Chondrocyte (in vitro differentiated cells): ENCODE measurements at places on chromosomes 6 and 20. TPM values are rescaled to one million over a fixed set of nuclear protein-coding genes. Genes with fewer than 3 reads are reported as not detected.

MAPK13 gene
- 0.48 to 1.0 TPM (median 0.97 TPM) in 3 replicates for total RNA-seq

C20orf96 gene
- 10.8 to 12.1 TPM (median 11.1 TPM) in 3 replicates for total RNA-seq

GRCh38 chr6:132333639-132334520 lies 67.4 kb downstream of the MOXD1 start:
- H3K4me1 ChIP-seq: peaks cover 14% of the 10 kb centered on the region
- peak overlapping the region; percentile 0 for H3K27ac ChIP-seq
- H3K27me3 ChIP-seq: no peaks in the 10 kb centered on the region
- DNase-seq: no peak

GRCh38 chr6:97405818-97406409 lies 122.9 kb upstream of the MMS22L start:
- H3K27me3 ChIP-seq: peaks cover 16% of the 10 kb centered on the region
- H3K36me3 ChIP-seq: no peaks in the 10 kb centered on the region
- H3K27ac ChIP-seq: no peak overlapping the region
- no peak for DNase-seq
- no peak overlapping the region for H3K4me3 ChIP-seq

- no peaks in the 10 kb centered on the region for H3K36me3 ChIP-seq
- peaks cover 35% of the 10 kb centered on the region for H3K4me1 ChIP-seq
- no peak for DNase-seq
- H3K27me3 ChIP-seq: no peaks in the 10 kb centered on the region
- H3K27ac ChIP-seq: peak overlapping the region; percentile 54
Observed at GRCh38 chr6:161480421-161481155, 206.7 kb upstream of the AGPAT4 start.

DNA sequence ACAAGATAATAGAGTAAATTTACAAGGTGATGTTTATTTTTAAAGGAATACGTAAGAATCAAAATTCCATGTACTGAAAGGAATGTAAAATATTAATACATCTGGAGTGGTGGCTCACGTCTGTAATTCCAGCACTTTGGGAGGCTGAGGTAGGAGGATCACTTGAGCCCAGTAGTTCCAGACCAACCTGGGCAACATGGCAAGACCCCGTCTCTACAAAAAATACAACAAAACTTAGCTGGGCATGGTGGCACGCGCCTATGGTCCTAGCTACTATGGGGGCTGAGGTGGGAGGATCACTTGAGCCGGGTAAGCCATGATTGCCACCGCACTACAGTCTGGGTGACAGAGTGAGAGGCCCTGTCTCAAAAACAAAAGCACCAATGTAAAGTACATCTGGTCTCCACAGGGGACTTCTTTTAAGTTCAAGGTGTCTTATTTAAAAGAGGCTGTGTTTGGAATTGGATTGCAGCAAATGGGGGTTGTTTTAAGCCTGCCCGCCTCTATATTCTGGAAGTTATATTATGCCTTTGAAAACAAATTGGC lies 36.9 kb downstream of the ARID1B start:
- no peak for DNase-seq
- H3K4me3 ChIP-seq: no peak overlapping the region
- H3K27ac ChIP-seq: no peak overlapping the region
- no peaks in the 10 kb centered on the region for H3K27me3 ChIP-seq
- no peaks in the 10 kb centered on the region for H3K36me3 ChIP-seq
- H3K4me1 ChIP-seq: peaks cover 58% of the 10 kb centered on the region

GRCh38 chr20:17720755-17721154 lies 21.0 kb downstream of the BANF2 start:
- peak; percentile 20 for DNase-seq
- no peaks in the 10 kb centered on the region for H3K36me3 ChIP-seq
- H3K27me3 ChIP-seq: peaks cover 2% of the 10 kb centered on the region
- no peak overlapping the region for H3K27ac ChIP-seq
- H3K4me3 ChIP-seq: no peak overlapping the region
- no peaks in the 10 kb centered on the region for H3K4me1 ChIP-seq

GRCh38 chr6:168611691-168612090 lies 170.7 kb downstream of the SMOC2 start:
- no peak for DNase-seq
- peaks cover 29% of the 10 kb centered on the region for H3K36me3 ChIP-seq
- H3K4me3 ChIP-seq: no peak overlapping the region
- peaks cover 6% of the 10 kb centered on the region for H3K4me1 ChIP-seq

GRCh38 chr20:13783528-13783927 lies 1.2 kb downstream of the ESF1 start:
- no peaks in the 10 kb centered on the region for H3K27me3 ChIP-seq
- peaks cover 15% of the 10 kb centered on the region for H3K36me3 ChIP-seq
- DNase-seq: no peak
- H3K27ac ChIP-seq: no peak overlapping the region
- H3K4me3 ChIP-seq: peak overlapping the region; percentile 98
